ENCODE measurements at places on chromosomes 3 and 15.

DNA sequence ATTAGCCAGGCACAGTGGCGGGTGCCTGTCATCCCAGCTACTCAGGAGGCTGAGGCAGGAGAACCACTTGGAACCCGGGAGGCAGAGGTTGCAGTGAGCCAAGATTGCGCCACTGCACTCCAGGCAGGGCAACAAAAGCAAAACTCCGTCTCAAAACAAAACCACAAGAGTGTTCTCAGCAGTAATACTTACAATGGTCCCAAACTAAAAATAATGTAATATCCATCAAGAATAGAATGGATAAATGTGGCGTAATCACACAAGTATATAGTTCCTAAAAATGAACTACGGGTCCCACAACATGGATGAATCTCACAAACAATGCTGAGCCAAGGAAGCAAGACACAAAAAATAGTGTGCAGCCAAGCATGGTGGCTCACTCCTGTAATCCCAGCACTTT lies 39.2 kb downstream of the STAG1 start:
- no peak for DNase-seq

DNA sequence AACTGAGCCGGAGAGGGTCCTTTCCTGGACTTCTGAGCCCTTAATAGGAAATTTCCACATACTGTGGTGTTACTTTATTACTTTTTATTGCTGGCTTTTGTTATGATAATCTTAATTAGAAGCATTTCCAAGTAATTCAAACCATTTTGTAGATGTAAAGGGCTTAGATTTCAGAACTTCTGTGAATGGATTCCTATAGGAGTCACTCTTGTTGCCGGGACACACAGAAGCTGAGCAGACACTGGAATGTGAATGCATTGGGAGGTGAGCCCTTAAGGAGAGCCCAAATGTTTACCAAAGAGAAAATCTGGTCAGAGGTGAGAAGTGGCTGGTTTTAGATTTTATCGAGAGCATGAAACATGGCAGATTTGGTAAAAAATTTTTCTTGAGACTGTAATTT lies 87.4 kb downstream of the FNDC3B start:
- DNase-seq, result no peak

- peak; percentile 32 for DNase-seq
These were observed 161.3 kb upstream of the TLE3 start for GRCh38 chr15:70259028-70259424.

DNA sequence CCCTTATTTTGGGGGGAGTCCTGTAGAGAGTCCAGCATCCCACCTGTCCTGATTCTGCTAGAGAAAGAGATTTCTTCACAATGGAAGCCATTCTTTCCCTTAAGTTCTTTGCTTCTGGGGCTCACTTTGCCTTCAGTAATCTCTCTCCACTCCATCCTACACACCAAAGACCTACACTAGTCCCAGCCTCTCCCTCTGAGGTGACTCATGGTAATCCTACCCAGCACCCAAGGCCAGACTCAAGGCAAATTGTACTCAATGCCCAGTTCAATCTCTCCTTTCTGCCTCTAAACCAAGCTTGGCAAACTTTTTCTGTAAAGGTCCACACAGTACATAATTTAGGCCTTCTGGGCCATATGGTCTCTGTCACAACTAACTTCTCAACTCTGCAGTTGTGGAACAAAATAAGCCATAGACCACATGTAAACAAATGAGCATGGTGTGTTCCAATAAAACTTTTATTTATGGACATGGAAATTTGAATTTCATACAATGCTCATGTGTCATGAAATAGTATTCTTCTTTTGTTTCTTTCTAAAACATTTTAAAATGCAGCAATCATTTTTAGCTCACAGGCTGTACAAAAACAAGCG lies 72.5 kb downstream of the MRPL46 start:
- DNase-seq, result no peak

DNA sequence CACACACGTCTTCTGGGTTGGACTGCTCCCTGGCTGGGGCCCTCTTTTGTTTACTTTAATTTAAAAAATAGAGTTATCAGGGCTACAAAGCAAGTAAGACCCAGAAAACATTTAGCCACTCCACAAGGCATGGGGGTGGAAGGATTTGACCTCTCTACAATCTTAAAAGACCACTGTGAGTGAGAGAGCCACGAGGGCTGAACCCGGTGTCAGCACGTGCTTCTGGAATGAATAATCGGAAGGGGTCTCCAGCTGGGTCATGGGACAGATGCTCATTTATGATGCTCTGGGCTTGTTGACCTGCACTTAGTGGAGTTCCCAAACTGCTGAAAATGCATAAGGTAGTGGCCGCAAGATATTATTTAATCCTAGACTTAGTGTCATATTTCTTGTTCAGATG lies 52.4 kb downstream of the EIF4E3 start:
- no peak for DNase-seq

DNA sequence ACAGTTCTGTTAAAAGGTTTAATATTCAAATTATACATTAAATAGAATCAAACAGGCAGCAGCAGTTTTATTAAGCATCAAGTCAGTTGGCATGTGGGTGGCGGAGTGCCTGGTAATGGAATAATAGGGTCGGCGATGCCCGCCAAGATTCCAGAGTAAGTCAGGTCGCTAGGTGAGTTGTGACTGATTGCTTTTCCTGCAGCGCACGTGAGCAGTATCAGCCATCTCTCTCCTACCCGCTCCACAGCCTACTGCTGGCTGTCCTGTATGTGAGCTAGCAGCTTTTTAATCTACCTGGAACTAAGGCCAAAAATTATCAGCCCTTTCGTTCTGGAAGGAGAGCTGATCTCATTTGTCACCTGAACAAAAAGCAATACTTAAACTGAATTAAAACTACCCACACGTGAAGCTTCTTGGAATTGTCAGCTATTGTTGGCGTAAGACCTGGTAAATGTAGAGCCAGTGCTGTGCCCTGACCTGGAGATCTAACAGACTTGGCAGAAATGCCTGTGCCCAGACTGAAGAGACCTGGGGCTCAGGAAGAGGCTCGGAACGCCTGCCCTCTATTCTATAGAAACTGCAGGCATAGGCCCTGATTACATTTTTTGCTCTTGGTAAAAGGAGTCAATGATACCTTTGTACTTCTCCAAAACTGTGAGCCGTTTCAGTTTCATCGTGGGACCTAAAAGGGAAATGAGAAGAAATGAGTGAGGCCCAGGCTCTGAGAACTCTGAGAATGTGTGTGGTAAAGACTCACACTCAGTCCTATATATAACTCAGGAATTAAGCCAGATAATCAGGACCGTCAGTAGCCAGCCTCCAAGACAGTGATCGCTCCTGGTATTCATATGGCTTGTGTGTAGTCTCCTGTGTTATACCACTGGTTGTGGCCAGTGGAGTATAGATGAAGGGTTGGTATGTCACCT lies 21.9 kb downstream of the IDH3A start:
- DNase-seq, result no peak

DNA sequence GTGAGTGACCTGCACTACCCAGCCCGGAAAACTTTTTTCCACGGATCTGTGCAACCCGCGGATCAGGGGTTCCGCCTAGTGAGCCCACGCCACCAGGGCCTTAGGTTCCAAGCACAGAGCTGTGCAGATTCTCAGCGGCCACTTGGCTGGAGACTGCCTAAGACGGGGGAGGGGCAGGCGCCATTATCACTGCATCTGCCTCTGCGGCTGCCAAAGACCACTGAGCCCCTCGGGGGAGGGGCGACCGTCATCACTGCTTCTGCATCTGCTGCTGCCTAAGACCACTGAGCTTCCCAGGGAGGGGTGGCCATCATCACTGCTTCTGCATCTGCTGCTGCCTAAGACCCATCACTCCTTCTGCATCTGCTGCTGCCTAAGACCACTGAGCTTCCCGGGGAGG lies 460.2 kb downstream of the OCA2 start:
- no peak for DNase-seq

DNA sequence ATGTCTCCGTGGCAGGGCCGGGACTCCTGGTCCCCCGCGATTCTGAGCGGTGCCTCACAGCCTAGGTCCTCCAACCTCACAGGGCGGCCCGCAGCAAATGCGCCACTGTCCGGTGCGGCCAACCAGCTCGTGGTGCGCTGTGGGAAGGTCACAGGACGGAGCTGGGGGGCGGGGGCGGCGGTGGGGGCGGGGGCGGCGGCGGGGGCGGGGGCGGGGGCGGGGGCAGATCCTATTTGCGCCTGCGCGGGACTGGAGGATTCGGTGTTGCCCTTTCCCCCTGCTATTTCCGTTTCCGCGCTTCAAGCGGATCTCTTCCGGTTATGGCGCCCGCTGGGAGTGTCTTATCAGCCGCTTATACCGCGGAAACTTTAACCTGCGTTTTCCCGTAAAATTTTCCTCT lies 106.7 kb upstream of the SNRPN start:
- DNase-seq, result peak; percentile 58

DNA sequence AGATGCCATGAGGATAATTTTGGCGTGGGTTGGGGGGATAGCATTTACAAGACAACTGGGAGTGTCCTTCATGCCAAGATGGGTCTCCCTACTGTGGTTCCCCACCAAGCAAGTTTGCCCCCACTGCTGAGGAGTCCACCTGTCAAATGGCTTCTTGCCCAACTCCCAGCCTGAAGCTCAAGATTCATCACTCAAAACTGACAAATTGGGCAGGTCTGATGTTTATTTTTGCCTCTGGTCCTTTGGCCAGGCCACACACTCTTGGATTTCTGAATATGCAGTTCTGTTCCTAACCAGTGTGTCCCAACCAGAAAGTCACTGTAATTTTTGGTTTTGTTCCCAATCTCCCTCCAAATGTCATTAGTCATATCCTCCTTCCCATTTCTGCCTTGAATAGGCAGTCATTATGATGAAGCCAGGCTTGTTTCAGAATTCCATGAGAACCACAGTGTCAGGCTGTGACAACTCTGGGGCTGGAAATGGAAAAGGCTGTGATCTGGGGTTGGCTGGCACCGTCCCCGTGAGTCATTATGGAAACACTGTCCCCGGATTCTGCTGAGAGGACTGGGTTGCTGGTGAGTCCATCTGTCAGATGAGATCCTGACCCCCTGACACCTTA lies 29.3 kb upstream of the MEF2A start:
- peak; percentile 45 for DNase-seq

GRCh38 chr15:40891810-40892446 lies 2.3 kb upstream of the VPS18 start:
- DNase-seq, result peak; percentile 82

DNA sequence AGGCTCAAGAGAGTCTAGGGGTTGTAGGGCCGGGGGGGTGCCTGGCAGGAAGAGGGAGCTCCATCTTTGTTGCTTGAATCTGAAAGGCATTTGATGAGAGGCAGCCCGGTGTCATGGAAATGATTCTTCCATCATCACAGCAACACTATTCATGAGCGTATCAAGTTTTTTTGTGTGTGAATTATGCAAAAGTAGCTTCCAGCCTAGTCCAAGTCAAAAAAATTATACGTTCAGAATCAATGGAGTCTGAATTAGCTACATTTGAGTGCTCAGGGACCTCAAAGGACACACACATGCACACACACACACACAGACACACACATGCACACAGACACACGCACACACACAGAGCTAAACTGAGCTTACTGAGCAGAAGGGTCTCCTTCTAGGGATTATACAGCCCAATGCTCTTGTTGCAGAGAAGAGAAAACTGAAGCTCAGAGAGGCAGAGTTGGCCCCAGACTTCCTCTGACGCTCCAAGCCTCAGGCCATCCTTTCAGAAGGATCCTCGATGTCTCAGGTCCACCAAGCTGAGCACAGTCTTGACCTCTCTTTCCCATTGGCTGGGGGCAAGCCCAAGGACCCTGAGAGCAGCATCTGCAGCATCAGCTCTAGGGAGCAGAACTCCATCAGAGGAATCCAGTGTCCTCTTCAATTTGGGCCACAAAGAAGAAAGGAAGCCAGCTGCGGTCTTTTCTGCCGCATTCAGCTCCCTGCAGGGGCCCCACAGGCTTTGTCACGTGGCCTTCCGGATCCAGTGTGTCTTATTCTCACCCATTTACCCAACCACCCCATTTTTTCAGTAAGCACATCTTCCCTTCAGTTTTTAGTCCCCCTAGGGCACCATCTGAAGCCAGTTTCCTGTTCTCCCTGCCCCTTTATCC lies 228.0 kb downstream of the UACA start:
- no peak for DNase-seq

GRCh38 chr15:40930430-40931299 lies 1.5 kb downstream of the DLL4 start:
- DNase-seq, result peak; percentile 55

DNA sequence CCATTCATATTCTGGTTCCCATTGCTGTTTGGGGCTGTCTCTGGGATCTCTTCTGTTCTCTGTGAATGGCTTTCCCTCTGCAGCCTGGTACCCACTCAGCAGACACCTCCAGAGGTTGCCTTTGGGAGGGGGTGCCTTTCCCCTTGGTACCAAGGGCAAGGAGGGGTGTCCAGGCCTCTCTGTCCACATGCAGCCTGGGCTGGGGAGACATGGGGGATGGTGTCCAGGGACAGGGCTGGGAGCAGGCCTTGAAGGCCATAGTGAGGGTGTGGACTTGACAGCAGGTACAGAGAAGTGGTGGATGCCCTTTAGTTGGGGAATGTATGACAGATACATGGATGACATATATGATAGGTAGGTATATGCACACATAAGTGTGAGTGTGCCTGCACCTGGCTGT lies 83.7 kb downstream of the PLXNA1 start:
- no peak for DNase-seq

- no peak for DNase-seq
These were observed 69.7 kb upstream of the ITGA11 start for GRCh38 chr15:68501616-68502015.

- no peak for DNase-seq
These were observed at the start of gene KBTBD12 for GRCh38 chr3:127915115-127915936. TSS of gene KBTBD12 (plus strand) at chr3:127915232. CDS start at chr3:127923062, 7,830 bp downstream.

DNA sequence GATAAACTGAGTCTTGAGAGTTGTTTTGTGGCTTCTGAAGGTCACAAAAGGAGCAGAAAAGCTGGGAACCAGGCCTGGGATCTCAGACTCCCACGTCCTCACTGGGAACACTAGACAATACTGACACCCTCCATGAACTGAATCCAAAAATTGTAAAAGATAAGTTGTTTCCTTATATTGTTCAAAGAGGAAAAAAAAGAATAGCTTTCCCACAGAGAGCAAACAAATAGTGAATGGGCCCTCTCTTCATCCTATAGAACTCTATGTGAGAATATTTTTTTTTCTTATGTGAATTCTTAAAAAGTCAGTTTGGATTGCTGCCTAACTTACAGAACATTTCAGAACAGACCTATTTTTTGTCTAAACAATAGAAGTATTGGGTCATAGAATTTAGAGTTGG lies 203.5 kb downstream of the MECOM start:
- DNase-seq, result no peak

DNA sequence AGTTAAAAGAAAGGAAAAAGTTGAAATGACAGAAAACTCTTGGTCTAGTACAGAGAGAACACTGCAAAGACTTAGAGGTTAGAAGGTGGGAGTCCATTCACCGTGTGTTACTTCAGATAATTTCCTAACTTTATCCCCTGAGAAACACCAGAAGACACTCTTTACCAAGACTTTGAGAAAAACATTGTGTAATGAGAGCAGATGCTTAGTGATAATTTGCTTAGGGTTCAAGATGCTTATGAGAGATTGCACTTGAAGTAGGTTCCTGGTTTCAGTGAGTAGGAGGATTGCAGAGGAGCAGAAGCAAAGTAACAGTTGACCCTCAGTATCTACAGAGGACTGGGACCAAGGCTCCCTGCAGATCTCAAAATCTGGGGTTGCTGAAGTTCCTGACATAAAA lies 594.1 kb downstream of the NR2F2 start:
- DNase-seq, result no peak
